ENCODE measurements at places on chromosomes 6 and 20.

- DNase-seq: no peak
Observed at GRCh38 chr20:63116412-63117106, 99.4 kb downstream of the YTHDF1 start.

DNA sequence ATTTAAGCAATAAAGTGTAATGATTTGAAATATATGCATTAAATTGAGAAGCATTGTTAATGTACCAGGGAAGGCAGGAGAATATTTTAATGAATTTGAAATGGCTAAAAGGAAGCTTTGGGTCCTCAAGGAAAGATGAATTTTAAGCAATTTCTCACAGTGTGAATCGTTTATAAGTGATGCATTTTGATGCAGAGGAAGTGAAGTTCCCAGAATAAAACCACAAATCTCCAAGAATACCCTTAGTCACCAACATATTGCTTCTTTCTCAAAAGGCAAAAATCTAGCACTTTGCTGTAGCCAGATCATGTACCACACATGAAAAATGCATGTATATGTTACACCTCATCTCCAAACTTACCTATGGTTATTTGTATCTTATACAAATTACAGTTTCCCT, 11.7 kb downstream of the TPD52L1 start:
- no peak for DNase-seq

DNA sequence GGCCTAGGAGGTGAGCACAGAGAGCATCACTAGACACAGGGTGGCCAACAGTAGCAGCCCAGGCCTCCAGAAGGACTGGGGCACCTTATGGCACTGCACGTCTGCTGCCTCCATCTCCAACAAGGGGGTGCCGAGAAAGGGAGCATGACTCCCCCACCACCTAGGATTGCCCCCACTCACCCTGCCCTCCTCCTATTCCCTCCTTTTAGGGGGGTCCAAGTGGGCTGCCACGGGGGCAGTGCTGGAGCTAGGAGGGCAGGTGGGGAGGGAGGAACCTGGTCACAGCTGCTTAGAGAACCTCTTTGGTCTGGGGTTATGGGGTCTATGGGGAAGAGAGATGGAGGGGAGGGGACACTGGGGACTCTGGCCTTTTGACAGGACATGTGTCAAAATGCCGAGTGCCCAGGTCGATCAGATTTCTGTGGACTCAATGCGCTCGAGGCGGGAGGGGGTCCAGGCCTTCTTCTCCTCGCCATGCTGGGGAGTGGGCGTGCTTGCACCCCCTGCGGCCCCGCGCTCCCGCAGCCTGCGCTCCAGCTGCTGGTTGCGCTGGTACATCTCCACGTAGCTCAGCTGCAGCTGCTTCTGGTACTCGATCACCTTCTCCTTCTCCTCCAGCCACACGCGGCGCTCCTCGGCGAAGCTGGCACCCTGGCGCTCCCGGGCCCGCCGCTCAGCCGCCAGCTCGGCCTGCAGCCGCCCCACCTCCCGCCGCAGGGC, 4.5 kb upstream of the FASTKD5 start:
- no peak for DNase-seq

GRCh38 chr6:125528621-125529041, 220.8 kb upstream of the HEY2 start:
- no peak for DNase-seq
